ENCODE measurements at places on chromosomes 16 and 17.

DNA sequence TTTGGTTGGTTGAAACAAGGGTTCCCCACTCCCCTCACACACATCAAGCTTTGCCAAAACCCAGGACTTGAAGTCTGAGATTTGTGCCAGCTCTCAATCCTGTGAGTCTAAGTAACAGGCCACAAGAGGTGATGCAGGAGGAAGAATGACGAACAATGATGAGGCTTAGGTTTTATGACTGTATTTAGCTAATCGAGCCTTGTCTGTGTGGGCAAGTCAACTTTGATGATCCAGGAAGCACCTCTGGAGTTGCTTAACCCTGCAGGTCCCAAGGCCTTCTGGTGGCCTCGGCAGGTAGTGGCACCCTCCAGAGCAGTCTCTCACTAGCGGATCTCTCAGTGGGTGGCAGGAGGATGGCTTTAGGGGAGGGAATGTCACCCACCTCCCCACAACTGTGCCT is 28.7 kb downstream of the CDK5RAP3 start:
- no peak for DNase-seq

- no peak for DNase-seq
Measured at GRCh38 chr16:85537795-85538401, 75.2 kb upstream of the GSE1 start.

DNA sequence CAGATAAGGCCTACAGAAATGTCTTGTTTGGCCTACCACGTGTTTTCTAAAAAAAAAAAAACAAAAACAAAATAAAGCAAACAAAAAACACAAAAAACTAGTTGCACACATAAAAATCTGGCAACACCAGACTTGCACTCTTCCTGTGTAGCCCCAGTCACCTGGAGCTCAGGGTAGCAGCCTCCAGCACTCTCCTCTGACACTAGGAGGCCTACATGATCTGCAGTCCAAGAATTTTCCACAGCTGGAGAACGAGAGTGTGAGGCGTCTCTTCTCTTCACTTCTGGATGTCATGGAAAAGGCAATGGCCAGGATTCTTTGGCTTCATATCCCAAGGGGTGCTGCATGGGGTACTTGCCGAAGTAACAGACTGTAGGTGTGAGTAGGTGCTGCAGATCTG is 310.2 kb upstream of the SALL1 start:
- no peak for DNase-seq

DNA sequence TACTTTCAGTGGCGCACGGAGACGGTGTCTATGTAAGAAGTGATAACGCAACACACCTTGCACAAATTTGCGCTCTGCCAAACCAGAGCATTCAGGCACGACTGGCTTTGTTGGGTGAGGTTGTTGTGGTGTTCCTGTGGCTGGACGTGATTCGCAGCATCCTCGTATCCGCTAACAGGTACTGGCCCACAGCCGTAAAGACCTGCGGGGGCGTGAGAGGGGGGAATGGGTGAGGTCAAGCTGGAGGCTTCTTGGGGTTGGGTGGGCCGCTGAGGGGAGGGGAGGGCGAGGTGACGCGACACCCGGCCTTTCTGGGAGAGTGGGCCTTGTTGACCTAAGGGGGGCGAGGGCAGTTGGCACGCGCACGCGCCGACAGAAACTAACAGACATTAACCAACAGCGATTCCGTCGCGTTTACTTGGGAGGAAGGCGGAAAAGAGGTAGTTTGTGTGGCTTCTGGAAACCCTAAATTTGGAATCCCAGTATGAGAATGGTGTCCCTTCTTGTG is 510.9 kb downstream of the KCNJ18 start:
- DNase-seq, result no peak

DNA sequence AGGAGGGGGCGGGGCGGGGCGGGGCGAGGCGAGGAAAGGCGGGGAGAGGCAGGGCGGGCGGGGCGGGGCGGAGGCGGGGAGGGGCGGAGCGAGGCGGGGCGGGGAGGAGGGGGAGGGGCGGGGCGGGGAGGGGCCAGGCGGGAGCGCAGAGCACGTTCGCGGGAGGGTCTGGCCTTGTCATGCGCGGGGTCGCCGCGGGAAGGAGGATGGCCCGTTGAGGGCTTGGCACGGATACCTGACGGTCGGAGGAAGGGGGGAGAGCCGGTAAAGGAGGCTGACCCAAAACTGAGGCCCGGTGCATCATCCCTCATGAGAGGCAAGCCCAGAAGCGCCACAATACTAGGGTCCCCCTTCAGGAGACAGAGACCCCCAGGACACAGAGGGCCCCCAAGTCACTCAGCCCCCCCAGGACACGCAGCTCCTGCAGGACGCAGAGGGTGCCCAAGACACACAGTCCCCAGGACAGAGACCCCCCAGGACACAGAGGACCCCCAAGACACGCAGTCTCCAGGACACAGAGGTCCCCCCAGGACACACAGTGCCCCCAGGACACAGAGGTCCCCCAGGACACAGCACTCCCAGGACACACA is 593 bp upstream of the WDR45B start:
- no peak for DNase-seq

DNA sequence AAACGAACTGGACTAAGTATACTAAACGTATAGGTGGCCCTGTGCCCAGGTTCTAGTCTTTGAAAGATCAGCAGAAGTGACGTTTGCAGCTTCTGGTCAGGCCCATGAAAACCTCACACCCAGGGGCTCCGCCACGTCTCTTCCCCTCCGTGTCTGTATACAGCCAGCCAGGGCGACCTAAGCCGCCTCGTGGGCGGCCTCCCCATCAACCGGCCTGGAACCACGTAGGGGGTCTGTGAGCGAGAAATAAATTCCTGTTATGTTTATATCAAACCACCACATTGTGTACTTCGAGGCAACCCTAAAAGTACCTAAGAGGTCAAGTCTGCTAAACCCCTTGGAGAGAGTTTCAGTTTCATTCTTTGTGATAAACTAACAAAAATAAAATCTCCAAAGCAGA is 6.8 kb downstream of the TK1 start:
- no peak for DNase-seq

GRCh38 chr16:75035410-75035968 is 36.7 kb downstream of the ZNRF1 start:
- DNase-seq, result no peak

DNA sequence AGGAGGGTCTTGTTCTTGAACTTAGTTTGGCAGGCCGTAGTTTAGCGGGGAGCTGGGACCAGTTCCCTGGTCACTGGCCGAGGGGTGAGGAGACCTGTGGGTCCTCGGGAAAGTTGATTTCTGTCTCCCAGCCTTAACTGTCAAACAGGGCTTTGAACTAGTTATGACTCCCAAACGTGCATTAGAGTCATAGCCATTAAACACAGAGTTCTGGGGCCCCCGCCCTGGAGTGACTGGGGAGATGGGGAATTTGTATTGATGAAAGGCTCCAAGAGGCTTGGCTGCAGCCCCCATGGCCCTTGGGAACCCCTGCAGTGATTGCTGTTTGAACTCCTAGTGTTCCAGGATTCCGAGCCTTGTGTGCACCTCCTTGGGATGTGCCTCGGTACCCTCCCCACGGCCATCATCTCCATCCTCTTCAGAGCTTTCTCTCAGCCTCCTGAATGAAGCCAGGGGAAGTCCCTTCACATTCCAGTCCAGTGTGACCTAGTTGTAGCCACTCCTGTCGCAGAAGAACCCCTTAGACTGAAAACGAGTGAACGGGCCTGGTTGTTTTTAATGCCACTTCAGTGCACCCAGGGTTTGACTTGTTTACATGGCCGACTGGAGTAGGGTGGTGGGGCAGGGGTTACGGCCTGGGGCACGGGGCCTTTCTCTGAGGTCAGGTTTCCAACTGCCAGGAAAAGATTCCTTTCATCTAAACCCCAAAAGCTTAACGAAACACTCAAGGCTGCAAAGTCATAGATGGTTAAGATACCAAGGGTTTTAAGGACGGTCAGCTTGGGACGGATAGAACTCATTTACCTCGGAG is 1.4 kb downstream of the MPRIP start:
- no peak for DNase-seq

DNA sequence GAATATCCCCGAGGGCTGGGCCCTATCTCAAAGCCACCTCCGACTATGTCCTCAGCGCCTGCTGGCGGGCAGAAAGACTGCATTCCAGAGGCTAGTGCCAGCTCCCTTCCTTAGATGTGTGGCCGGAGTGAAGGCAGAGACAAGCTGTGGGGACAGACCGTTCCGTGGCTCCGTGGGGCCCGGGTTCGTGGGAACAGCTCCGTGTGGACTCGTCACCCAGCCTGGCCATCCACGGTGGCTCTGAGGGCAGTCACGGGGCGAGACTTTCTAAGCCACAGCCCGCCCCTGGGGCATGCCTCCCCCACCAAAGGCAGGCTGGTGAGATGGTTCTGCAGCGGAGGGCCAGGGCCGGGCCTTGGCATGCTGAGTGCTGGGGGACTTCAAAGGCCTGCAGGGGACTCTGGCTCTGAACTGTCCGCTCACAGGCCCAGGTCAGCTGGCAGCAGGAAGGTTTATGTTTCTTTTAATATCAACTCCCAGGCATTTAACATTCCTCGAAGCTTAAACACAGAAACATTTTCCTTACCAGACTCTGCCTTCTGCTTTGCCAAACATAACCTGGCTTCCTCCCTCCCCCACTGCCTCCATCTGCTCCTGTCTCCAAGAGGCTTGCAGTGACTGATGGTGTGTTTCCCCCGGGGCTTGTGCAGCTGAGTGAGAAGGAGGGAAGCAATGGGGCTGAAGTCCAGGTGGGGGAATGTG is 50.4 kb downstream of the TIMM22 start:
- no peak for DNase-seq

GRCh38 chr17:35809855-35810461 is 674 bp downstream of the TAF15 start:
- DNase-seq, result no peak

DNA sequence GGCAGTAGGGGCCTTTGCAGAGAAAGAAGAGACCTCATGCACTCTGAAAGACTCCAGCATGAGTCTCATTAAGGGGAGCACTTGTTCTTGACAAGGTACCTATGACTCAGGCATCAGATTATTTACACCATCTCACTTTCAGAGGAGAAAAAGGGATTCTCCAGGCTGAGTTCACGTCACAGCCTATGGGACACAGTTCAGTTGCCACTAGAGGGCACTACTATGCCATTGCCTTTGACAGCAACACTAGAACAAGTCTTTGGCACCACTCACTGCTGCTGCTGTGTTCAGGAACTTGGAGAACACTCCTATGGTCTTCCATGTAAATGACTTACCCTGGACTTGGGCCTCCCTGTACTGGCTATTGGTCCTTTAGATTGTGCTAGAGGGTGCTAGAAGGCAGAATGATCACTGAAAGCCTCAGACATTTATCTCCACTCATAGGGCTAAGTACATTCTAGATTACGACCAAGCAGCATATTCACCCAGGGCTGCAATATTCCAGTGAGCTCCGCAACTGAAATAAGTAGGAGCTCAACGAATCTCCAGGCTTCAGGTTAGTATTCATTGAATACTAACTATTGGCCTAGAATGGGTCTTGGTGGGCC is 225.1 kb upstream of the CA10 start:
- no peak for DNase-seq

GRCh38 chr17:21817791-21818364 is 125.6 kb downstream of the KCNJ18 start:
- no peak for DNase-seq

DNA sequence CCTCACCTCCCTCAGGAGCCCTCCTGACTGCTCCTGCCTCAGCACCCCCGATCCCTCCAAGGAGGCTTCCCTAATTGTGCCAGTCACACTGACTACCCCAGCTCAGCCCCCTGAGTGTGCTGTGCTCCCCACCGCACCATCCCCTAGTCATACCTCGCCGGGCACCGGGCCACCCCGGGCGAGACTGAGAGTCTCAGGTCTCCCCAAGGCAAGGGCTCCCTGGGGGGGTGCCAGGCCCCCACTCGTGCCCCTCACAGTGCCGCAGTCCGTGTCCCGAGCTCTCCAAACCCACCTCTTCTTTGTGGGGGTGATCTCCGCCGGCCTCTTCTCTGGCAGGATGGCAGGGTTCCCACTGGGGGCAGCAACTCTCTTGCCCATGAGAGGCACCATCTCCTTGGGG is 3.2 kb downstream of the TRPV3 start:
- DNase-seq, result no peak

- DNase-seq, result no peak
Measured at GRCh38 chr17:68288375-68288774, 2.6 kb downstream of the SLC16A6 start.

GRCh38 chr17:44176671-44177501 is 6.4 kb downstream of the ASB16 start:
- no peak for DNase-seq

GRCh38 chr17:61455324-61456060 is 3.3 kb downstream of the TBX4 start:
- no peak for DNase-seq

DNA sequence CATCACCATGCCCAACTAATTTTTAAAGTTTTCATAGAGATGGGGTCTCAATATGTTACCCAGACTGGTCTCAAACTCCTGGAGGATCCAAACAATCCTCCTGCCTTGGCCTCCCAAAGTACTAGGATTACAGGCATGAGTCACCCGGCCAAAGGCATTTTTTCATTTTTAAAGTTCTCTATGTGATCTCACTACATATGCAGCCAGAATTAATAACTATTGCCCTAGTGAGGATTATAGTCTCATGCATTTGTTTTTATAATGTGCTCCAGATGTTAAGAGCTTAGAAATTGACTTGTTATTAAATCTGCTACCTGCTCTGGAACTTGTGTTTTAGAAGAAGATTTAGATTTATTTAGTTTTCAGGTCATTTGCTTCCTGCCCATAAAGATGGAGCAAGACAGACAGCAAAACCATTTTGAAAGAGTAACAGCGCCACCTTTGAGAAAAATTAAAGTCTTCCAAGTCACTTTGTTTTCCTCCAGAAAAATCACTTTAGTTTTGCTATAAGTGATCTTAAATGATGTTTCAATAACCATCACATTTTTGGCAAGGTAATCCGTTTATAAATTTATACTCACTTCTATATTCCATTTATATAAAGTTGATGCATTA is 79.5 kb downstream of the CA4 start:
- DNase-seq, result no peak

GRCh38 chr17:22517716-22518115 is 825.4 kb downstream of the KCNJ18 start:
- no peak for DNase-seq

- no peak for DNase-seq
Measured at GRCh38 chr16:88116121-88116520, 164.9 kb downstream of the BANP start.

- DNase-seq, result no peak
Measured at GRCh38 chr16:83794860-83795554, 12.8 kb upstream of the HSBP1 start.

GRCh38 chr16:19655242-19655777 is 62.7 kb downstream of the KNOP1 start:
- no peak for DNase-seq

All from stimulated activated CD4-positive, alpha-beta T cell treated with anti-CD3 and anti-CD28 coated beads, Interleukin-1b, Interleukin-23, amount 100 ng/mL, for 24 hours (primary cell).